ENCODE measurements at places on chromosomes 6 and 20. TPM values are rescaled to one million over a fixed set of nuclear protein-coding genes. Genes with fewer than 3 reads are reported as not detected.

Gene OLIG3
- total RNA-seq = not detected

Gene SLC17A3
- not detected for total RNA-seq

Gene SAPCD1
- not detected for total RNA-seq

Gene FOXC1
- 33.5 TPM for total RNA-seq

Gene UNC5CL
- total RNA-seq = 0.42 TPM

Gene BPI
- total RNA-seq = 0.14 TPM

Gene RCAN2
- 35.4 TPM for total RNA-seq

Gene SMOC2
- 176 TPM for total RNA-seq

Gene UFL1
- 28.9 TPM for total RNA-seq

Gene NEURL2
- total RNA-seq = 35.4 TPM

Data from posterior vena cava (tissue), 2 donors.